ENCODE measurements at places on chromosomes 1 and 21. TPM values are rescaled to one million over a fixed set of nuclear protein-coding genes. Genes with fewer than 3 reads are reported as not detected.

The RXFP4 gene
- not detected for total RNA-seq

GRCh38 chr1:62573675-62574074 lies 23.6 kb upstream of the ANGPTL3 start:
- no peak for DNase-seq

The LCE1E gene
- not detected for total RNA-seq

- DNase-seq, result peak; percentile 83
Observed at GRCh38 chr1:178151831-178152230, 57.9 kb downstream of the RASAL2 start.

- no peak for DNase-seq
Observed at GRCh38 chr1:94039514-94039870, 81.5 kb downstream of the ABCA4 start.

The CAMK2N1 gene
- 105 TPM for total RNA-seq

- no peak for DNase-seq
Observed at GRCh38 chr1:165759095-165759494, 9.6 kb downstream of the TMCO1 start.

The S100A5 gene
- not detected for total RNA-seq

DNA sequence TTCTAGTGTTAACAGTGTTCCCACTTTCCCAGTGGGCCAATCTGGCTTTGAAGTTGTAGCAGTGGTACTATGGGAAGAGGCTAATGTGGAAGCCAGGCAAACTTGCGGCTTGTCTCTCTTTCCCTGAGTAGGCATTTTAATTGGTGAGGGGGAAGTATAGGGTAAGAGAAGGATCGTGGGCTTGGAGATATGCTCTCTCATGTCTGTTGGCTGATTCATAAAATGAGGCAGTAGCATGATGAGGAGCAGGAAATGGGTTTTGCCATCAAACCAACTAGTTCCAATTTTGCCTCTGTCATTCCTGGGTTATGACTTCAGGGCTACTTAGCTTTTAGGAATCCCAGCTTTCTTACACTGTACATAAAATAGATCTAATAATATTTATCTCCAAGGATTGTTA lies 12.1 kb downstream of the C8A start:
- DNase-seq, result peak; percentile 19

- DNase-seq, result peak; percentile 81
Observed at GRCh38 chr1:154419620-154420571, 14.8 kb downstream of the IL6R start.

The OLIG2 gene
- total RNA-seq, result not detected

Measured in mammary epithelial cell (primary cell).